ENCODE measurements at places on chromosomes 2 and 18.

DNA sequence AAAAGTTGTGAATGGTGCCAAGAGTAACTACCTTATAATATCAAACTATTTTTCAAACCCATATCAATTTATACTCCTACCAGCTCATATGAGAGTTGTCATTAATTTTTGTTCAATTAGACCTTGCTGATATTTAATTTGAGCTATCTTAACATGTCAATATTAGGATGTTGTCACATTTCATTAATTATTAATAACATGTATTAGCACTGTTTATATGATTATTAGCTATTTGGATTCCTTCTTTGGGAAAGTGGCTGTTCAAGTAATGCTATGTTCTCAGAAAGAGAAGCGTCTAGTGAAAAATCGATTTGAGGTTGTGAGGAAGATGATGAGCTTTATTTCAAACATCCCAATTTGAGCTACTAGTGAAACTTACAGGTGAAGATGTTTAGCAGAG is 620.2 kb downstream of the KCNJ3 start:
- DNase-seq, result no peak

DNA sequence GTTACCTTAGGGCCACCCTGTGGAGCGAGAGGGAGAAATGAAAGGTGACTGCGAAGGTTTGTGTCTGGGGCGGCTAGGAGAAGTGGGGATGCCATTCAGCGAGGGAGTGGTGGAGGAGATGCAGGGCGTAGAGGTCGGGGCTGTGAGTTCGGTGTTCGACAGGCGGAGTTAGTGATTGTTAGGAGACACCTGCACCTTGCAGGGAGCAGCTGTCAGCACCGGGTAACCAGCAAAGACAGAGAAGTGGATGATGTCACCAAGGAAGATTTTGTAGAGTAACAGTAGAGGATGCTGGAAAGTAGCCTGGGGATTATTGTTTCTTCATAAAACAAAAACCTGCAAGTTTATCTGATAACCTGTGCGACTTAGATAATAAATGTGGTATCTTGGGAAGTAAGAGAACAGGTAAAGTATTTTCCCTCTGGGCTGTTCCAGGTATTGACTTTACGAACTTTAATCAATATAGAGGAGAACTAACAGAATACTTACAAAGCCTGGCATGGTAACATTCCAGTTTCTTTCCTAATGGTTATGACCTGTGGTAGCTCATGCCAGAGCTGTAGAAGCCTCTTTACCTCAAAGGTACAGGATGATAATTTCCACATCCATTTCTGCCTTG is 63.8 kb downstream of the SPTBN1 start:
- no peak for DNase-seq

GRCh38 chr2:73109431-73110167 is 3.1 kb downstream of the RAB11FIP5 start:
- DNase-seq, result no peak

- no peak for DNase-seq
Observed at GRCh38 chr18:49920731-49921130, 107.4 kb upstream of the ACAA2 start.

- DNase-seq, result peak; percentile 46
Observed at GRCh38 chr2:54871457-54872107, 148.1 kb downstream of the EML6 start.

GRCh38 chr2:283996-284794 is 3.7 kb downstream of the ALKAL2 start:
- DNase-seq, result no peak

GRCh38 chr2:205041472-205042130 is 496.3 kb downstream of the PARD3B start:
- no peak for DNase-seq

- DNase-seq, result no peak
Observed at GRCh38 chr2:234286118-234286598, 210.7 kb downstream of the ARL4C start.

All from stomach (tissue), 19 donors.